ENCODE measurements at places on chromosomes 6 and 20.

GRCh38 chr6:10441004-10441654, 26.3 kb upstream of the TFAP2A start:
- DNase-seq: no peak

DNA sequence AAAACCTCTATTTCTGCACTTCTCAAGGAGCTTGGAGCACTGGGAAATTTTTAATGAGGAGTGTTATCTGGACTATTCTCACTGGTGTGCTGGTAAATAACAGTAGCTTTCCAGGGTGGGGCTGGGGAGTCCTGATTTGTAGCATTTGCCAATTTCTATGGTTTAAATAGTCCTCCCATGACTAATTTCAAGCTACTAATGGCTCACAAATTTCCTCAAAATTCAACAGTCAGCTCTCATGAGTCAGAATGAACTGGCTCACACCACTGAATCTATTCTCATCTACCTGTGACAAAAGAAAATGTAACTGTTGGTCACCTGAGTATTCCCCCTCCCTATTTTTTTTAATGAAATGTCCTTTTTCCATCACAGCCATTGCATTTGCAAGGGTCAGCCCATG, 449.6 kb downstream of the KIF16B start:
- no peak for DNase-seq

DNA sequence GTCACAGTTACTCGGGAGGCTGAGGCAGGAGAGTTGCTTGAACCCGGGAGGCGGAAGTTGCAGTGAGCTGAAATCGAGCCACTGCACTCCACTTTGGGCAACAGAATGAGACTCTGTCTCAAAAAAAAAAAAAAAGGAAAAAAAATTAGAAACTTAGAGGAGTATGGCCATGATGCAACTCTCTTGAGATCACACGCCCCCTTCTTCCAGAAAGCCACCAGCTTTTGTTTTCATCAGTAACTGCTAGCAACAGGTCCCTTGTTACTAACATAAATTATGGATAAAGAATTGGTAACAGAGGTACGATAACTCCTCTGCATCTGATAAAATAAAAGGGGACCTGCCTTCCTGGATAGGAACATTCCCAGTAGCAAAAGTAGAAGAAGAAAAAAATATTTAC, 308.2 kb downstream of the CD83 start:
- no peak for DNase-seq

DNA sequence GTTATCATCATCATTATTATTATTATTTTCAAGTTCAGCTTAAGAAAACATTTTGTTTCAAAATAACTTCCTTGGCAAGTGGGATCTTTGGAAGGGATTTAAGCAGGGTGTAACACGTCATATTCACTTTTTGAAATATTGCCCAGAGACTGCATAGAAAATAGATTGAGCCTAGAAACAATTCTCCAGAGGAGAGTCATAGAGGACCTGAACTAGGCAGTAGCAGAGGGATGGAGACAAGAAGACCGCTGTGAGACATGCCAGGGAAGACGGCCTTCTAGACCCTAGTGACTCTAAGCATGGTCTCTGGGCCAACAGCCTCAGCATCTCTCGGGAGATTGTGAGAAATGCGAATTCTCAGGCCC, 55.5 kb downstream of the EDN1 start:
- no peak for DNase-seq

GRCh38 chr6:6818078-6818639, 229.6 kb downstream of the LY86 start:
- DNase-seq: no peak

DNA sequence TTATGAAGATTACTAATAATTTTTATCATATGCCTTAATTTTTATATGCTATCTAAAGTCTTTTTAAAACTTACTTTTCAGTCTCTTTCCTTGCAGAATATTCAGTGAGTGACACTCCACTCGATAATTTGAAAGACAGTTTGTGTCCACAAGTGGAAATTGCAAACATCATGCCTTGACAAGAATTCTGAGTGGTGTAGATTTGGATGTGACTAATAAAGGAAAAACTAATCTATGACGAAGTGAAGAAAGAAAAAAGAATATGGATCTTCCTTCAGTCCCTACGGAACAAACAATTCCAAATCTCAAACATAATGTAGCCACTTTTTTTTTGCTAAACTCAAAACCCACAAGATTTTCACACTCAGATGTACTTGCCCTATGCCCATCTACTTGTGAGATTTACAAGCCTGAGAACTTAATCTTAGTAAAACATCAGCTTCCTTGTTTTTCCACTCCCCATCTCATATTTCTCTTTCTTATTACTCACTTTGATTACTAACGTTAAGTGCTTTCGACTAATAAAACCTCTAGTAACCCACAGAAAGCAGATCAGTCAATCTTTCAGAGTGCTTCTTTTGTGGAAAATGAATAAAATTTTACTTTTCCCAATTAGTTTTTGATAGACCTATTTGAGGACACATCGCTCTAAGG, 1155.8 kb downstream of the GRIK2 start:
- no peak for DNase-seq

DNA sequence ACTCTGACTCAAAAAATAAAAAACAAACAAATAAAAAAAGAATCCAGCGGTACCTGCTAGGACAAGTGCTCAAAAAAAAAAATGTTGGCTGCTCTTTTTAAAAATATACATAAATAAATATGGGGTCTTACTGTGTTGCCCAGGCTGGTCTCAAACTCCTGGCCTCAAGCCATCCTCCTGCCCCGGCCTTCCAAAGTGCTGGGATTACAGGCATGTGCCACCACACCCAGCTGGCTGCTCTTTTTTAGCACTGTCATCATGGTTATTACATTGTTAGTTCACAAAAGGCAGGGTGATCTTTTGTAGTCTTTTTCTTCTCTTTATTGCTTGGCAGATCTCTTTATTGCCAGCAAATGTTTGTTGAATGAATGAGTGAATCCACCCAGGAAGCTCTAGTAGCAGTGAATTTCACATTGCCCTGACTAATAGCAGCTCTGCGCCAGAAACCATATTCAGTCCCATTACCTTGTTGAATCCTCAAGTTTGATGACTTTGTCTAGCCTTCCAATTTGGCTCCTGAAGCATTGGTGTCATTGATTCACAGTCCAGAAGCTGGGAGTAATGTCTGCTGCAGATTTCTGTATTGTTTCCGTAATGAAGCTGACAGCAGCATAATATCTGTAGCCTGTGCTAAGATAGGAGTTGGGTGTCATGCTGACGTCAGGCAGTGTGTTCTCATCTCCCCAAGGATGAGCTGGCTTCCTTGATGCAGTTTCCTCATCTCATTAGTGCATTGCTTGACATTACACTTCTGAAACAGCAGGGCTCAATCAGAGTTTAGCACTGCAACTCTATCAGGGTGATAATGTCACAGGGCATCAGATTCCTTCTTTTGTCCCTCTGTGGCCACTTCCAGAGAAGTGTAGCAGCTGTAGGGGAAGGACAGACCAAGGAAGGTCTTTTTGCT, 84.9 kb upstream of the TGM3 start:
- DNase-seq: no peak

- no peak for DNase-seq
Observed at GRCh38 chr6:43837507-43837906, 67.5 kb downstream of the VEGFA start.

- DNase-seq: no peak
Observed at GRCh38 chr6:134398453-134398852, 80.5 kb upstream of the SGK1 start.

DNA sequence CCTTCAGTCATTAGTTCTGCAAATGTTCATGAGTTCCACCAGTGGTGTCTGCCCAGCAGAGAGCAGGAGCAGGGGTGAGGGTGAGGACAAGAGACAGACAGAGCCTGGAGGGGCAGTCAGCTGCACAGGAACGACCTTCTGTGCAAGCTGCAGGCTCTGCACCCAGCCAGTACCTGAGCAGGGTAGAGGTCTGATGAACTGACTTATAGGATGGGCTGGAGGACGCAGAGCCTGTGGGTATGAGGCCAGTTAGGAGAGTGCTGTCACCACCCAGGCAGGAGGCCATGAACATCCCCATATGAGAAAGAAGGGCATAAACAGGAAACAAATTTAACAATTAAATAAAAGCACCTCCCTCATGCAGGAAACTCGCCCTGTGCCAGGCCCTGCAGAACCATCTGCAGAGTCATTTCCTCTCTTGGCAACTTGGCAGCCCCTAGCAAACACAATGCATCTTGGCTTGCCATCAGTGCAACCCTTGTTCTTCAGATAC, 17.9 kb downstream of the C6orf15 start:
- DNase-seq: peak; percentile 65

DNA sequence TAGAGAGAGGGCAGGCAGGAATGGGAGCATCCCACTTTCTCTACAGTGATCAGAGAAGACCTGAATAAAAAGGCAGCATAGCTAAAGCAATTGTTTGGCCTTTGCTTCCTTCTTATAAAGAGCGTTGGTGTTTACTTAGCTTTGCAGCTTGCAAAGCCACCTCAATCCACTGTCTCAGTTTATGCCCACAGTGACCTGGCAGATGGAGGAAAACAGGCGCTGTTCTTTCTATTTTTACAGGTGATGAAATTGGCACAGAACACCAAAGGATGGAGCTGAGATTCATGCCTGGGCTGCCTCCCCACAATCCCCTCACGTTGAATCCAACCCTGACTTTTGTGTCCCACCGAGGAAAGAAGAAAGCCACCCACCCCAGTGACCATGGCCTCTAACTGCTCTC, 130.5 kb downstream of the TTLL2 start:
- DNase-seq: no peak

DNA sequence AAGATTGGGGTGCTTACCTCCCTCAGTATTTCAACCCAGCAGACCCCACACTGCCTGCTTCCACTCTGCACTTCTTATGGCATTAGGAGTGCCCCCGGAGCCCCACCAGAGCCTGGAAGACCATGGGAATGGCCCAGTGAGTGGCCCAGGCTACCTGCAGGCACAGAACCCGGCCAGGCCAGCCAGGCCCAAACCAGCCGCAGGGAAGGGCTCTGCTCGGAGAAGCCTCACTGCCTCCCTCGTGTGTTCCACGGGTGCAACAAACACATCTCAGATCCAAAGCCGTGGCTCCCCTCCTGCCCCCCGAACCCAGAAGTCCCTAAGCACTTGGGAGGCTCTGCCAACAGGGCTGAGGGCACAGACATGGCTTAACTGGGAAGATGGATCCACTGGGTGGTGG, 283.9 kb downstream of the CDH4 start:
- no peak for DNase-seq

DNA sequence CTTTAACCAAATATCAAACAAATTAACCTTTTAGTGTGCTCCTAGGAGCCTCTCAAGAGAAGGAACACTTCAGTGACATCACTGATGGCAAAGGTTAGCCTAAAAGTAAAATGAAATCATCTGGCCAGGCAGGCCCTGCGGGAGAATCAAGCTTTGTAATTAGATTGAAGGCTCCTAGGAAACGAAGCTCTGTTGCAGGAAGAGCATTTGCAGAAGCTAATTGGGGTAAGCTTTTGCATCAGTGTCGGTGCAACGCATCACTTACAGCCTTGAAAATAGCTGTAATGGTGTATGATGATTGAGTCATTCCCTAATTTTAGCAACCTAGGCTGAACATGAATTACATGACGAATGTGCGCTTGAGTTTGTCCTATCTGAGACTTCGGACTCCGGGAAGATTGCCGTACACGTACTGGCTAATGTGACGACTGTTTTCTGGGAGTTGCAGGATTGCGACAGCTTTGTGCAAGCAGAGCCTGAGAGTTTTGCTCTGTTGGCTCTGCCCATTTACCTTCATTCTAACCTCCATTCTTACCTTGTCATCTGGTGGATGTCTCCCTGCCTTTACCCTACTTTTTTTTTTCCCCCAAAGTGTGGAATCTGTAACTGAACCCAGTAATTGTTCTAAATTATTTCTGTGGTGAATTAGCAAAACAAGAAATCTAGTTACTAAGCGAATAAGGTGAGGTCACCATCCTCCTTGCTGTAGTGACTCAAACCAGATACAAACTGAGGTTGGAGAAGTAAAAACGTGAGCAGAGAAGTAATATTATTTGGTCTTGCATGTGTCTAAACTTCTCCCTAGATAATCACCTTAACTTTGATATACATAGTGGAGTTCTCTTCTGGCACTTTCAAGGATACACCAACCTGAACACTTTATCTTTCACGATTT, 675.9 kb upstream of the CITED2 start:
- no peak for DNase-seq

DNA sequence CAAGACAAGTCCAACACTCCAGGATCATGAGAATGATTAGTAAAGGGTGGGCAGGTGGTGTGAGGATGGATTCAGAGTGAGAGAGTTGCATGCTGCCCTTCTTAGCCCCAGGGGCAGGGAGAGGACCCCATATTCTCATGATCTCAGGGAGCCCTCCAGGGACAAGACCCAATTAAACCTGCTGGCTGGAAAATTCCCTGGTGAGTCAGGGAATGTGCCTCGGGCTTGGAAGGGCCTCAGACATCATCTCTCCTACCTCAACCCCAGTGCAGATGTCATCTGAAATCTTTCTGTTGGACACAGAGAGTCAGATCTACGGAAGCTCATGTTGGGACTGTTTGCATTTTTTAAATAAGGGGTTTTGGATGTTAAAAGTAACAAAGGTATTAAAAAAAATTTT, 9.2 kb upstream of the SIRPD start:
- DNase-seq: no peak

DNA sequence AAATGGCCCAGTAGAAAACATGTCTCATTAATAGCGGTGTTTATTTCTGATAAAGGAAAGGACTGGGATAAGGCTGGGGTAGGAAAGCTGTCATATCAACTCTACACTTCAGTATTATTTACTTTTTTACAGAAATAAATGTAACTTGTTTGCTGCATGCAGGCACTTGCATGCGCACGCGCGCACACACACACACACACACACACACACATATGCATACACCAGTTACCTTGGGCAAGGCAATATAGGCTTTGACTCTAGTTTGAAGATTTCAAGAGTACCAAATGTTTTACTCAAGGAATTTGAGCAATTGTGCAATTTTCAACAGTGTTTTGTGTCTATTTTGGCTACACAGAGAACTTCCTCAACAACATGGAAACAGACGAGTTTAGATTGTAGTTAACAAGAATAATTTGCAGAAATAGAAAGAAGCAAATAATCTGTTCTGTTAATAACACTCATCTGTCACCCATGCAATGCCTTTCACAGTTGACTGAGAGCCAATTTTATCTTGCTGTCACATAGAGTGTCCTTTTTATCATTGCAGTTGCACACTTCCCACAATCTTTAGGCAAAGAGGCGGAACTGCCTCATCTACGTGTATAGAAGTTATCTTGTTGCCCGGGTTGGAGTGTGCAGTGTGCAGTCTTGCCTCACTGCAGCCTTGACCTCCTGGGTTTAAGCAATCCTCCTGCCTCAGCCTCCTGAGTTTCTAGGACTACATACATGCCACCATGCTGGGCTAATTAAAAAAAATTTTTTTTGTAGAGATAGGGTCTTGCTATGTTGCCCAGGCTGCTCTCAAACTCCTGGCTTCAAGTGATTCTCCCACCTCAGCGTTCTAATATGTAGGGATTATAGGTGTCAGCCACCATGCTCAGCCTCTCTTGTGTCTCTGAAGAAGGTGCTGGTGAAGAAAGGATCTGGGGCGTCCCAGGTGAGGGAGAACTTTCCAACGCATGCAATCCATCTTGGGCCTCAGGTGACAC, 74.8 kb upstream of the SHLD1 start:
- DNase-seq: no peak

- no peak for DNase-seq
Observed at GRCh38 chr6:106973836-106974335, 643 bp downstream of the CD24 start.

- no peak for DNase-seq
Observed at GRCh38 chr20:52405986-52406385, 214.4 kb upstream of the ZFP64 start.
